Inflammatory macrophage (primary cell): ENCODE measurements at places on chromosomes 2 and 18.

GRCh38 chr2:169303579-169304305 lies 58.6 kb downstream of the LRP2 start:
- DNase-seq: no peak

- no peak for DNase-seq
Observed at GRCh38 chr2:23588508-23589201, 203.7 kb downstream of the KLHL29 start.

- DNase-seq: no peak
Observed at GRCh38 chr2:235502336-235502735, 8.5 kb downstream of the AGAP1 start.

DNA sequence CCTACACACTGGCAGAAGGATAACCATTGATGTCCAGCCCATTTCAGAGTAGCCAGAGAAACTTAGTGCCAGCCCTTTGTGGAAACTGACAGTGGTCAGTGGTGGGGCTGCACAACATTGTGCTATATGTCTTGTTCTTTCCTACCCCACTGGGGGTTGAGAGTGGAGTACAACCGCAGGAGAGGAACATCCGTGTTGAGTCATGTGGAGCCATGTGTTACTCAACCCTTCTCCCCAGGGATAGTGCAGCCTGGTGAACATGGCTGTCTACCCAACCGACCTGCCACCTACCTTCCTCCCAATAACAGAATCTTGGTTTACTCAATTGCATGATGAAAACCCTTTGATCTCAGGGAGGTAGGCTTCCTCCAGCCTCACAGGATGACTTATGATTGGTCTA lies 65.3 kb upstream of the MAPK4 start:
- no peak for DNase-seq

DNA sequence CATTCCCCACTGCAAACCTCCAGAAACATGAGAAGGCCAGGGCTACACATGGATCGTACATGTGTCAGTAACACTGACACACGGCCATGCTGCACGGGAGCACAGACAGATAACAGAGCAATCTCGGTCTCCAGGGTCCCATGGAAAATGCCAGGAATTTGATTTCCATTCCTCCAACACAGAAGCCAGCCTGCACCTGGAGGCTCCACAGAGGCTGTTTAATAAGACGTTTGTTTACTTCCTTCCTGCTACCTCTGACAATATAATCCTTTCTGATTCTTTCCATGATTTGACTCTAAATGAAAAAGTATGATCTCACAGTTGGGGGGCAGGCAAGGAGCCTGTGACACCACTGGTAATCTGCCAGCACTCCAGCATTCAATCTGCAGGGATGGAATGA lies 210.9 kb upstream of the DDX18 start:
- DNase-seq: no peak

- DNase-seq: no peak
Observed at GRCh38 chr2:121825003-121825950, 69.8 kb downstream of the TSN start.

DNA sequence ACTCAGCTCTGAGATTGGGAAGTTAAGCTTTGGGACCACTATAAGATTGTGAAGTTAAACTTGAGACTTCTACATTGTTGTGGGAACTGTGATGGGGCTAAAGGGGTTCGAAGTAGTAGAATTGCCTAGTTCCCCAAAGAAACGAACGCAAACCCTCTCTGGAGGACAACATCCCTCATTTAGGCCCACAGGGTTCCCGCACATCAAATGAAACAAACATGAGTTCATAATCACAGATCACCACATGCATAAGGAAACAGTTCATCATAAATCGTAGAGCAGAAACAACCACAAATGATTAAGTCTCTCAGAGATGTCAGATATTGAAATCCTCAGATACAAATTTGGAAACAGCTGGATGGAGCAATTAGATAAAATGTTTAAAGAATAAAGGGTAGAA lies 55.9 kb upstream of the HPCAL1 start:
- no peak for DNase-seq

DNA sequence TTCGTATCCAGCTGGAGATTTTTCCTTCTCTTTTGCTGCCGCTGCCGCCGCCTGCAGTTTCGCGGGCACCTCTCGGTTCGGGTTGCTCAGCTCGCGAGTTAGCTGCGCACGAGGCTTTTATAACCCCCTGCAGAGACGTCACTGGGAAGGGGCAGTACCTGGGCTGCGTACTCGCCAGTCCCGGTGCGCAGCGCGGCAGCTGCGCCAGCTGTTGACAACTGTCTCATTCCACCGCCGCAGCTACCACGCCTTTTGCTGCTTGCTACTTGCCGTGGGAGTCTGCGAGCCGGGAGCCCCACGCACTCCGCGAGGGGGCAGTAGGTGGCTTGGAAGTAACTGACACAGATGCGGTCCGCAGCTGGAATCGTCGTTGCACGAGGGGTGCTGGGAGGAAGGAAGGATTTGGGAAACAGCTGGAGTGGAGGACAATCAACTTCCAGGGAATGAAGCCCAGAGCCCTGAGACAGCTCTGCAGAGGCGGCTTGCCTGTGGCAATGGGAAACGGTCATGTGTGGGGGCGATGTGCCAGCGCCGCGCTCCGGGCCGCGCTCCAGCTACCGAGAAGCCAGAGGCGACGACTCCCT lies at the start of gene TACR1:
TACR1 (minus strand) TSS at position 93 of the 584 bp plus-strand sequence. CDS start 586 bp downstream, outside the sequence.
- DNase-seq: peak; percentile 46

DNA sequence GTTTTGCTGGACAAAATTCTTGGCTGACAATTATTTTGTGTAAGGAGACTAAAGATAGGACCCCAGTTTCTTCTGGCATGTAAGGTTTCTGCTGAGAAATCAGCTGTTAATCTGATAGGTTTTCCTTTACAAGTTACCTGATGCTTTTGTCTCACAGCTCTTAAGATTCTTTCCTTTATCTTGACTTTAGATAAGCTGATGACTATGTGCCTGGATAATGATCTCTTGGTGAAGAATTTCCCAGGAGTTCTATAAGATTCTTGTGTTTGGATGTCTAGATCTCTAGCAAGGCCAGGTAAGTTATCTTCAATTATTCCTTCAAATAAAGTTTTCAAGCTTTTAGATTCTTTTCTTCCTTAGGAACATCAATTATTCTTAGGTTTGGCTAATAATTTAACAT lies 534.8 kb upstream of the LRRTM4 start:
- no peak for DNase-seq

DNA sequence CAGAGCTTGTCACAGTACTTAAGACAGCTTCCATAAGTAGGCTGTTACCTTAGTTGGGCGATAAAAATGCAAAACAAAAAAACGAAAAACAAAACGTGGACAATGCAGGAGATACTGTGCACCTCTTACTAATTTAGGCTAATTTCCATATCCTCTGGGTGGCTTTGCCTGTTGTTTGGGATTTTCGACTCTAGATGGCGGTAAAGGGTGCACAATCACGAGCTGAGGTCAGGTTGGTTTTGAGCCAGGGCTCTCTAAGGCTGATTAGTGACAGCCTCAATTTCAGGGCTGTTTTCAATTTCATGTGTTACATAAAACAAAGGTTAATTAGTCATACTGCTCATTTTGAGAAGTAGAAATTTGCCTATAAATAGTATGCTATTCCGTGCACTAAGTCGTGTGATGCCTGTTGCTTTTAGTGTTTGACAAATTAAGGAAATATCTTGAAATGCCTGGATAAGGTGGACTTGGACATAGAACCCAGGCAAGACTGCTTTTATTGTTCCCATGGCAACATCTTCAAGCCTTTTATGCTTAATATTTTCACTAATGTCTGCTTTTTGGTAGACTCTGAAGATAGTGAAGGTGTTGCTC lies 493.1 kb downstream of the SOCS6 start:
- DNase-seq: peak; percentile 48
